ENCODE measurements at places on chromosomes 7 and 10.

DNA sequence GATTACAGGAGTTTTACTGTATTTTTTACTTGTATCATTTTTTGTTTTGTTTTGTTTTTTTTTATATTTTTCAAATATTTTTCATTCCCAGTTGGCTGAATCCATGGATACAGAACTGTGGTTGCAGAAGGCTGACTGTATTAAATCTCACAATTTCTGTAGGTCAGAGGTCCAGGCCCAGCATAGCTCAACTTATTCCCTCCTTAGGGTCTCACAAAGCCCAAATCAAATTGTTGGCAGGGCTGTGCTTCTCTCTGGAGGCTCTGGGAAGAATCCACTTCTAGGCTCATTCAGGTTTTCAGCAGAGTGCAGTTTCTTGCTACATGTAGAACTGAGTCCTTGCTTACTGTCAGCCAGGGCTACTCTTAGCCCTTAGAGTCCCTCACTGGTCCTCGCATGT is 22.6 kb downstream of the TSPAN14 start:
- DNase-seq, result no peak

DNA sequence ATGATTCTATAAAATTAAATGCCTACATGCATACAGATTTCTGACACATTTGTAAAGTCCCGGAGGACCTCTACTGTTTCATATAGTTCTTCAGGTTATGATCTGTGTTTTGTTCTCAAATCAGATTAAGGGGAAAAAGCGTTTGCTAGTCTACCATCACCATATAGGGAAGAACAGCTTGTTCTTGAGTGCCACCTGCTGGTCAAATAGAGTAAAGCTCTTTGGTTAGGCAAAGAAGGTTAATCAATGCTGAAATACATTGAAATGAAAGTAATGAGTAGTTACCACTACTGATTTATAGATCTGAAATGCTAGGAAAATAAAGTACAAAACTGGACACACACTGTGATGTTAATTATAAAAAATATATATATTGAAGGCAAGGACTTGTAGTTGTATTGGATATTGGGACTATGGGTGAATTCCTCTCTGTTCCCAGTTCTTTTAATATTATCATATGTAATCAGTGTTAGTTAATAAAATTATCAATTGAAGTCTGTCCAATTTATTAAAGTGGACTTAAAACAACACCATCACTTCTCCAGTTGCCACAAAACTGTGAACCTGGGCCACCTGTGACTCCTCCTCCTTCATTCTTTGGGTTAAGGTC is 72.6 kb upstream of the PDLIM1 start:
- DNase-seq, result peak; percentile 21

DNA sequence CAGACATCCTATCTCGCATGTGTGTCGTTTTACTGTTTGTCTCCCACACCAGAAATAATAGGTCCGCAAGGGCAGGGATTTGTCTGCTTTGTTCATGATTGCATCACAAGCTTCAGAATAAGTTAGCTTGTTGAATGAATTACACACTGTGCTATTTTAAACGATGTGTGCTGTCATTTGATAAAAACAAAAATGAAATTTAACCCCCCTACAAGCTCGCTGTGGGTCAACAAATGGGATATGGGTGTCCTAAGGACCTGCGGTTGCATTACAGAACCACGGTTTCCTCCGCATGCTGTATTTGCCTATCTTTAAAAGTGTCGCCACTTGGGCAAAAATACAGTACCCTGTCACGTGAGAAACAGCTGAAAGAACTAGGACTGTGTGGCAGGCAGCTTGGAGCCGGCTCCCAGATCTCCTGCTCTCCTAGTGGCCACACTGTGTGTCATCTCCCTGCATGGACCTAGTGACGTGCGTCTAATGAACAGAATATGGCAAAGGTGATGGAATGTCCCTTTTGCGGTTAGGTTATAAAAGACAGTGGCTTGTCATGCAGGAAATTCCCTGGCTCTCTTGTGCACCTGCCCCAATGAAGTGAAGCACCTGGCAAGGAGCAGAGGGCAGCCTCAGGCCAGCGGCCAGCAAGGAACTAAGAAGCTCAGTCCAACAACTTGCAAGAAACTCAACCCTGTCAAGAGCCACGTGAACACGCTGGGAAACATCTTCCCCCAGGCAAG is 32.9 kb upstream of the CRYGN start:
- no peak for DNase-seq

DNA sequence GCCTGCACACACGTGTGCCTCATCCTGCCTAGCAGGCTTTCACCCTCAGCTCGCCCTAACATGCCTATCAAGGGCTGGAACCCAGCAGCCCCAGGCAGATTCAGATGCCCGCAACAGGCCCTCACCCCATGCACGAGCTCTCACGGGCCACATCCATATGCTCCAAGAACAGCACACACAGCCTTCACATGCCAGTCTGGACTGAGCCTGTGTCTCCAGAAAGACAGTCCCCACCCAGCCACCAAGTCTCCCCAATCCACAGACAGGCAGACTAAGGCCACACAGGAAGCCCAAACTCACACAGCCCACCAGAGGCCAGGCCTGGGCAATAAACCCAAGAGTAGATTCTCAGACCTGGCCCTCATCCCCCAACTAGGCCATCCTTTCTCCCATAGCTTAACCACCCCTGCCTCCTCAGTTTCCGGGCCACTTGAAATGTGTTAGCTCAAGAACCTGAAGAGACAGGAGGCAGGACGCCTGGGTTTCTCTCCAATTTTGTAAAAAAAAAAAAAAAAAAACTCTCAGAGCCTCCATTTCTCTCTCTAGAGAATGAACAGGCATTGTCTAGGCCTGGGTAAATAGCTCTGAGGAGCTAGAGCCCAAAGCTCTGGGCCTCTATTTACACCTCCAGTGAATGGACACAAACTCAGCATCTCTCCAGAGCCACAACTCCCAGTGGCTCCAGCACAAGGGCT is 6.8 kb downstream of the LDB1 start:
- DNase-seq, result no peak

DNA sequence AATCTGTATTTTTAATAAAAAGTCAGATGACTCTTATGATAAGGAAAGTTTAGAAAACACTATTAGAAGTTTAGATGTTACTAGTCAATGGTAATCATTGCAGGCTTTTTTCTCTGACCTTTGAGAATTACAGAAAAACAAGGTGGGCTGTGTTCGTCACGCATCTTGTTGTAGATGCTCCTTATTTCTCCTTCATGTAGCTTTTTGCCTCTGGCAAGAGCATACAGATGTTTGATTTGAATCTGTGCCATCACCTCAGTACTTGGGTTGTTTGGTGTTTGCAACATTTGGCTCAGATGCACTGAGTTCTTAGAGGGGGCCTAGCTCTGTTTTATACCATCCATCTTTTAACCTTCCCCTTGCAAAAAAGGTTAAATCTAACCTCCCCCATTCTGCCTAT is 11.5 kb downstream of the TAS2R16 start:
- no peak for DNase-seq

DNA sequence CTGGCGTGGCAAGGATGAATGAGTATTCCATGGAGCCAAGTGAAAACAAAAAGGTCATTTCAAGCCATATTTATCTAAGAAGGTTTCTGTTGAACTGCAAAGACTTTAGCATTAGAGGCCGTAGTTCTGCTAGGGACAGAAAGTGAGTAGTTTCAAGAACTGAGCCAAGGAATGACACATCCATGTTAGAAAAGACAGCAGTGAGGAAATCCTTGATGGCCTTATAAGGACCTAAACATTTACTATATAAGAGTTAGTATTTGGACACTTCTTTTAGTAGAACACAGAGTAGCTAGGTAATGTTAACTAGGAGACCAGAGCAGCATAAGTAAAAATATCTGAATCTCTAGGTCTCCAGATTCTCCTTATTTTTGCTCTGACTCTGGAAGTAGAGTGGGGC is 329.8 kb upstream of the SEMA3D start:
- no peak for DNase-seq

- no peak for DNase-seq
Measured at GRCh38 chr7:2084331-2084730, 148.4 kb downstream of the MAD1L1 start.

DNA sequence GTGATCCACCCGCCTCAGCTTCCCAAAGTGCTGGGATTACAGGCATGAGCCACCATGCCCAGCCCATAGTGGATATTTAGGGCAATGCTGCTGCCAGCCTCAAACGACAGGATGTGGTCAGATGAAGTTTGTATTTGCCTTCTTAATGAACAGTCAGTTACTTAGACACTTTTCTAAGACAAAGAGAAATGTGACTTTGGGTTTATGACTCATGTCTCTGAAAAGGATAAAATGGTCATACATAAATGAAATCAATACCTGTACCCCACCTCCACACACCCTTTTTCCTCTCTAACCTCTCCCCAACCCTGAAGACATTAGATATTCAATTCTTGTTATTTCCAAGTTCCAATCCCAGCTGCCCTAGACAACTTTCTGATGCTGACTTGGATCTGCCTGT is 109.3 kb upstream of the INSIG1 start:
- DNase-seq, result no peak

DNA sequence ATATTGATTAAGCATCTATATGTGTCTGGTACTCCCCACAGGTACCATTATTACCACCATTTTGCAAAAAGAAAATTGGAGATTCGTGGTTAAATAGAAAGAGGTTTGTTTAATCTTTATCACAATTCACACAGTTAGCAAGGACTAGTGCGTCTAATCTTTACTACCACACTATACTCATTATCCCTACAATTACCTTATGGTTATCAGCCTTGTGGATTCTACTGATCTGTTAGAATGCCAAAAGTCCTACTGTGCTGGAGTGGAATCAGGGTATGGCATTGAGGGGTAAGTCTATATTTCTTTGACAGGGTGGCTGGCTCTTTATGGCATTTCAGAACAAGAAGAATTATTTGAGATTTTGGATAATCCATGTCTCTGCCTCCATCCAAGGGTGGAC is 156.1 kb downstream of the RNLS start:
- DNase-seq, result no peak

DNA sequence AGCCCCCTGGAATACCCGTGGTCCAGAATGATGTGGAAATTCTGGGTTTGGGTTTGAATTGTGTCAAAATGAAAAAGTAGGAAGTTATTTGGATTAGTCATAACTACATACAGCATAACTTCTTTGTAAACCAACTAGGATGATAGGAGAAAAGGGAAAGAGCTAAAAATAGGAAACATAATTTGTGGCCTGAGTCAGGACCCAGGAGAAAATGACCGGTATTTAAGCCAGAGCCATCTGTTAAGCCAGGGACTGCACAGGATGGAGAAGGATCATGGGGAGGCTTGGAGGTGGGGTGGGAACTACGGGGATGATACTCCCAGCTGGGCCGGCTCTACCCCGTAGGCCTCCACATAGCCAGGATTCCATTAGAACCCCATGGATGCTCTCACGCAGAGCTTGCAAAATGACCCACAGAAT is 98.6 kb downstream of the MYOF start:
- no peak for DNase-seq

- no peak for DNase-seq
Measured at GRCh38 chr10:23512355-23513058, 73.6 kb downstream of the OTUD1 start.

DNA sequence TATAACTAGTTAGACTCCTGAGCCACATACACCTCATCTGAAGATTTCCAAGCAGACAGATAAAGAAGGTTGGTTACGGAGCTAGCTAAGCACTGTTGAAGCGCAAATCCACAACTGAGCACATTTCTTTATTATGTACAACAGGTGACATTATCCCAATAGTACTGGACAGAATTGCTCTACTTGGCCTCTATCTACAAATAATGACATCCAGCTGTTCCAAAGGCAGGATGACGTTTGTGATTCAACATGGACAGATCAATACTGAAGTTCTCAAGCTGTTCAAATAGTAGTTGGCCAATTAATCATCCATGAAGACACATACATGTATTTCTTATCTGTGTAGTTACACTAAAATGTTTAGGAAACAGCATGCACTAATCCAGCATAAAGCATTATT is 101.0 kb downstream of the UBE2H start:
- no peak for DNase-seq

- no peak for DNase-seq
Measured at GRCh38 chr10:101142533-101143344, 11.6 kb downstream of the TLX1 start.

DNA sequence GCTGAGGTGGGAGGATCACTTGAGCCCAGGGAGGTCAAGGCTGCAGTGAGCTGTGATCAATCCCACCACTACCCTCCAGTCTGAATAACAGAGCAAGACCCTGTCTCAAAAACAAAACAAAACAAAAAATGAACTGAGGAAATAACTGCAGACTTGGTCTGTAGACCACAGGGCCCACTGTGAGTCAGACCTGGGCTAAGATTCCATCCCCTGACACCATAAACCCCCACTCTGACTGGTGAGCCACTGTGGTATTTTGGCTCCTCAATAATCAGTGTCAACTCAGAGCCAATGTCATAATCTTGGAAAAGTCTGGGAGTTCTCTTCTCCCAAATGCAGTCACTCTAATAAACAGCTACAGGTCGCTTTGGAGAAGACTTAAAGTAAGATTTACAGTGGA is 24.0 kb upstream of the ERCC6 start:
- DNase-seq, result no peak

- DNase-seq, result no peak
Measured at GRCh38 chr10:42594246-42594650, 44.1 kb downstream of the ZNF33B start.

DNA sequence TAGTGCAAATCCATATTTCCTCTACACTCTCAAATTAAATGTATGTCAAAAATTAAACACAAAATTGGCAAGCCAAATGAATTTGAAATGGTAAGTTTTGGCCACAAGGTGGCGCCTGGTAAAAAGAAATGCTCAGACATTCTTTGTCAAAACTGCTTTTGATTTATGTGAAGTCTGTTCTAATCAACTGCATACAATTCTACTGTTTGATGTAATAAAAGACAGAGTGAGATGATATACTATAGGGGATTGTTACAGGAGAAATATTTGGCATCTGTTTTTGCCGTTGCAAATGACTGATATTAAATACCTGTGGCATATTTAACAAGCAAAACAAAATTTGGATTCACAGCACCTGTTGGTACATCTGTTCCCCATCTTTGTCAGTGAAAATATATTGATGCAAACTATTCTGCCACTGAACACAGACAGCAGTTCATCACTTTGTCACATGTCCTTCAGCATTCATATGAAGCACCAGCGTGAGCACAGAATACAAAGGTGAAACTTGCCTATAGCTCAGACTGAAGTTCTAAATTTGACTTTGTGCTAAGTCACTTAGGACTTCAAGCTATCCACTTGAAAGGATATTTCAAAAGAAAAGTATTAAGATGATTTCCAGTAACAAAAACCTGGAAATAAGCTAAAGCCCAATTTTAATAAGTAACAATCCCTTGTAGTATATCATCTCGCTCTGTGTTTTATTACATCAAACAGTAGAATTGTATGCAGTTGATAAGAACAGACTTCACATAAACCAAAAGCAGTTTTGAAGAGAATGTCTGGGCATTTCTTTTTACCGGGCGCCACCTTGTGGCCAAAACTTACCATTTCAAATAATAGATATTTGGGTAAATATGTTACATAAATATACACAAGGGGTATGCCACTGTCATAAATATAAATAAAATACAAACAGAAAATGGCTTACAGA is 10.2 kb upstream of the CH25H start:
- DNase-seq, result no peak

All from NCI-H1048 (cell line).